ENCODE measurements at places on chromosomes 4 and X.
A peak's percentile ranks its signal among the peaks of the same experiment; 100 is the strongest.

DNA sequence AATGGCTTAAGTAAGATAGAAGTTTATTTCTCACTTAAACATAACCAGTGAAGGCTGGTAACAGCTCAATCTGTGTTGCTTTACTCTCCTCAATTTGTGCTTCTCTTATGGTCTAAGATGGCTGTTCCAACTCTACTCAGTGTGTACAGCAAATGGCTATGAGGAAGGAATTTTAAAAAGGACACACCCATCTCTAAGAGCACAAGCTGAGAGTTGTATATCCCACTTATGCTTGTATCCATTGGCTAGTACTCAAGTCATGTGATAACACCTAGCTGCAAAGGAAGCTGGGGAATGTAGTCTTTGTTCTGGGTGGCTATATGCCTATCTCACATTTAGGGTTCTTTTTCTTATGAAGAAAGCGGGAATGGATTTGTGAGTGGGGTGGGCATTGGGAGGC lies 63.3 kb downstream of the GPAT3 start:
- DNase-seq, result no peak

DNA sequence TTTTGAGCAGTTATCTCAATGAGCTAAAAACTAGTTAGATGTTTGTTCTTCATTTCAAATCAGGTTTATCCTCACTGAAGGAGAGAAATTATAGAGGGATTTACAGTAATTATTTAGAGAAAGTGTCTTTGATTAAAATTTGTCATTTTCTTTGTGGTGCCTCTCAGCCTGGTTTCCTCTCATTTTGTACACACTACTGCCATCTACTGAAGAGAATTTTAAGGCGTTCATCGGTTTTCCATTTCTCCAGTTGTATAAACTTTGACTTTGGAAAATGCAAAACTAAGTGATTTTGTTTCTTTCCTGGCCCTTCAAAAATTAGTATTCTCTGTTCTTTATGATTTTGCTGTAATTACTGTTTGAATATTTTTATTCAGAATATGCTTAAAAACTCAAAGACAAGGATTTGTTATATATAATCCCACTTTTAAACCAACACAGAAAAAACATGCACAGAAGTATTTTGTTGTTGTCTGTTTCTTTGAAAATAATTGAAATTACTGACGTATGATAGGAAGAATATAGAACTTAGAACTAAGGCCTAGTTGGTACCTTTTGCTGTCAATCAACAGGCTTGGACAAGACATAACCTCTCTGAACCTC lies 34.4 kb upstream of the ANXA3 start:
- DNase-seq, result no peak

- DNase-seq, result no peak
These were observed 80.5 kb downstream of the CLDN34 start for GRCh38 chrX:10047631-10048030.

DNA sequence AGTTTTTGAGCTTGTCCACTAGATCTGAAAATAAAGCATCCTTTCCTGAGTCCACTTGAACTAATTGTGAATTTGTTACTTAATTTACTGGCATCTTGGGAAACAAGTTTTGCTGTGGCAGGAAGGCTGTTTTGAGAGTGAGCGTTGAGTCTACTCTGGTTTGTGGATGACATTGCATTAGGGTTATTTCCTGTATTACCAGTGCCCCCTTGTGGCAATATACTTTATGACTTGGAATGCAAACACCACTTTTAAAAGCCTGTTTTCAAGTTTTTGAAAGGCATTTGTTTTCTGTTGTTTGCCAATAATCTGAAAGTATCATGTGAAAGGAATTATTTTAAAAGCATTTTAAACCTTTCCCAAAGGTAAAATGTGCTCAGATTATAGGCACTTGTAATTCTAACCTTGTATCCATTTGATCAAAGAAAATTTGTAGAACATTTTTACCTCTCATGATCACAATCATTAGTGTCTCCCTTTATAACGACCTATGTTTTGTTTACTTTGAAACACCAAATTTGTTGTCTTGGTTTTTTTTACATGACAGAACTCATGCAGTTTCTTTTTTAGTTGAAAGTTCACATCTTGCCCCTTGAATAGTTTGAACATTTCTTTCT lies 18.0 kb upstream of the CYP2U1 start:
- no peak for DNase-seq

- peak; percentile 42 for DNase-seq
These were observed at the start of gene ANTXR2 for GRCh38 chr4:80072744-80073472. TSS of gene ANTXR2 (minus strand) at chr4:80073229. CDS start at chr4:80072560, 669 bp downstream.

- no peak for DNase-seq
These were observed 77.8 kb downstream of the SHROOM2 start for GRCh38 chrX:9864011-9864410.

GRCh38 chr4:2837110-2837903 lies 6.3 kb upstream of the ADD1 start:
- DNase-seq, result no peak

DNA sequence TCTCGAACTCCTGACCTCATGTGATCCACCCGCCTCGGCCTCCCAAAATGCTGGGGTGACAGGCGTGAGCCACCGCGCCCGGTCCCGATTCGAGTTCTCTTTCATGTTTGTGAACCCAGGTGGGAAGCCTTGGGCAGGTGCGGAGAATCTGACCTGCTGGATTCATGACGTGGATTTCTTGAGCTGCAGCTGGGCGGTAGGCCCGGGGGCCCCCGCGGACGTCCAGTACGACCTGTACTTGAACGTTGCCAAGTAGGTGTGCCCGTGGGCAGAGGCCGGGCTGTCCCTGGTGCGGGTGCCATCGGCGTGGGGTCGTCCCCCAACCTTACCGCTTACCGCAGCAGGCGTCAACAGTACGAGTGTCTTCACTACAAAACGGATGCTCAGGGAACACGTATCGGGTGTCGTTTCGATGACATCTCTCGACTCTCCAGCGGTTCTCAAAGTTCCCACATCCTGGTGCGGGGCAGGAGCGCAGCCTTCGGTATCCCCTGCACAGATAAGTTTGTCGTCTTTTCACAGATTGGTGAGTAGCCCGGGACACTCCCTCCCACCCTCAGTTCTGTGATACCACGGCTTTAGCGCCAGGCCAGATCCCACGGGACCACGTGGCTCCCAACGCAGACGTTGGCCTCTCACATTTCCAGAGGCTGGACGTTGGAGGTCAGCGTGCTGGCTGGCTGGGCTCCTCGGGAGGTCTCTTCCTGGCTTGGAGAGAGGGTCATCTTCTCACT lies 15.6 kb downstream of the IL3RA start:
- no peak for DNase-seq

DNA sequence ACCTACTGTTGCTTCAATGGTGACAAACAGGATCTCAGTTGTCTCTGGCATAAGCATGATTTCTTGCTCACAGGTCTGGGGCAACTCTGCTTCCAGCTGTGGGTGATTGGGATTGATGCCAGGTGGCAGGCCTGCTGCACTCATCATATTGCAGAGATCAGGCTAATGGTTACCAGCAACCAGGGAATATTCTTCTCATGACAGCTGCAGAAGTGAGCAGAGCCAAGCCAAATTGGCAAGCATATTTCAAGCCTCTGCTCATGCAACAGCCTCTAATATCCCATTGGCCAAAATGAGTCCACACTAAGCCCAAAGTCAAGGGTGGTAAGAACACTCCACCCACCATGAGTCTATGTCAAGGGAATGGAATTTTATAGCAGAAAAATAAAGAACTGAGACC lies 26.7 kb upstream of the TBC1D19 start:
- DNase-seq, result no peak

- DNase-seq, result no peak
These were observed 11.3 kb downstream of the SLC38A5 start for GRCh38 chrX:48458711-48459110.

GRCh38 chrX:53135581-53135980 lies 41.6 kb downstream of the KANTR start:
- DNase-seq, result no peak

- DNase-seq, result no peak
These were observed 115.5 kb downstream of the SOX3 start for GRCh38 chrX:140389331-140389730.

GRCh38 chrX:109760209-109760921 lies 27.3 kb upstream of the ACSL4 start:
- no peak for DNase-seq

DNA sequence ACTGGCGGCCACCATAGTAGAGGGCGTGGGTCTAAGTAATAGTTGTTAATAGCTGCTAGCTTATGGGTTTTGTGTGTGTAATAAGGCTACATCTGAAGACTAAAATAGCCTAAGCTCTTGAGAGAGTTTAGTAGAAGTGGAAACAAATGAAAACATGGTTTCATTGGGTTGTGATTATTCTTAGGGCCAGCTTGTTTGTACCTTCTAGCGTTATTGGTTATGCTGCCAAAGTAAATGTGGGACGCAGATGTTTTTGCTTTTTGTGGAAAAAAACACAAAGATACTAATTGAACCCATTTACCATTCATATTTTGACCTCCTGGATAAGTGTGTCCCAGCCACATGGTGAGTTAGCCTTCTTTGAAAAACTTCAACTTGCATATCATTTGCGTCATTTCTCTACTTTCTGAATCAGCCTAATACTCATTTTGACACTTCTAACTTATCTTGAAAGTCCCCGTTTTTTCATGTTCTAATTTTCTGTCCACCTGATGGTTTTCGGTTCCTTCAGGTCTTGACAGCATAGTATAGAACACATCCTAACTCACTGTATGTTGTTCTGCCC lies 305.3 kb downstream of the FRMPD4 start:
- no peak for DNase-seq

DNA sequence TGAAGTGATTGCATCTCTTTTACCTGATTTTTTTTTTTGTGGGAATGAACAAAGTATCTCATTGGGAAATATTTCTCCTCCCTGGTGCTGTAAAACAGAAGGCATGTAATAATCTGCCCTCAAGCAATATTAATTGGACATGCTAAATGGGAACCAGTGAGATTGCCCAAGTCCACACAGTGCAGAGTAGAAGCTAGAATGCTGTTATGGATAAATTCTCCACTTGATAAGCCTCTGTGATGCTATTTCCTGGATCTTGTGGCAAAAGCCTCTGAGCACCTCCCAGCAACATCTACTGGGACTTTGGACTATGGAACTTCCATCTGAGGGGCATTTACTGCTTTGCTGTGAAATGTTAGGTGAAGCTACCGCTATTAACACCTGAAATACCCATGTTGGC lies 46.9 kb upstream of the YTHDC1 start:
- no peak for DNase-seq
